HT-29 (cell line): ENCODE measurements at places on chromosomes 7 and 10. TPM values are rescaled to one million over a fixed set of nuclear protein-coding genes. Genes with fewer than 3 reads are reported as not detected.

GRCh38 chr10:125482108-125482507, 200.9 kb downstream of the TEX36 start:
- DNase-seq, result no peak

DNA sequence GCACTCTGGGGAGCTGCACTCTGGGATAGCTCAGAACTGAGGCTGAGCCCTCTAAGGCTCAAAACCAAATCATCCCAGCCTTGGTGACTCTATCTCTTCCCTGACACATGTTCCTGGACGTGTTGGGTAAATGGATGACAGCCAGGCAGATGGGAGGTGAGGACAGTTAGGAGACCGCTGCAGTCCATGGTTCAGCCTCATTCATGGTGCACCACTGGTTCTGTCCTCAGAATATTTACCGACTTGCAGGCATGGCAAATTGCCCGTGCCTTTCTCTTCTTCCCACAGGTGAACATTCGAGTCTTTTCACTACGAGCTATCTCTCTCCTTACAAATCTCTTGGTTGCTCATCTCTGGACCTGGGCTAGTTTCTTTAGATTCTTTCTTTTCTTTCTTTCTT, 80.3 kb upstream of the EFCAB10 start:
- DNase-seq, result no peak

DNA sequence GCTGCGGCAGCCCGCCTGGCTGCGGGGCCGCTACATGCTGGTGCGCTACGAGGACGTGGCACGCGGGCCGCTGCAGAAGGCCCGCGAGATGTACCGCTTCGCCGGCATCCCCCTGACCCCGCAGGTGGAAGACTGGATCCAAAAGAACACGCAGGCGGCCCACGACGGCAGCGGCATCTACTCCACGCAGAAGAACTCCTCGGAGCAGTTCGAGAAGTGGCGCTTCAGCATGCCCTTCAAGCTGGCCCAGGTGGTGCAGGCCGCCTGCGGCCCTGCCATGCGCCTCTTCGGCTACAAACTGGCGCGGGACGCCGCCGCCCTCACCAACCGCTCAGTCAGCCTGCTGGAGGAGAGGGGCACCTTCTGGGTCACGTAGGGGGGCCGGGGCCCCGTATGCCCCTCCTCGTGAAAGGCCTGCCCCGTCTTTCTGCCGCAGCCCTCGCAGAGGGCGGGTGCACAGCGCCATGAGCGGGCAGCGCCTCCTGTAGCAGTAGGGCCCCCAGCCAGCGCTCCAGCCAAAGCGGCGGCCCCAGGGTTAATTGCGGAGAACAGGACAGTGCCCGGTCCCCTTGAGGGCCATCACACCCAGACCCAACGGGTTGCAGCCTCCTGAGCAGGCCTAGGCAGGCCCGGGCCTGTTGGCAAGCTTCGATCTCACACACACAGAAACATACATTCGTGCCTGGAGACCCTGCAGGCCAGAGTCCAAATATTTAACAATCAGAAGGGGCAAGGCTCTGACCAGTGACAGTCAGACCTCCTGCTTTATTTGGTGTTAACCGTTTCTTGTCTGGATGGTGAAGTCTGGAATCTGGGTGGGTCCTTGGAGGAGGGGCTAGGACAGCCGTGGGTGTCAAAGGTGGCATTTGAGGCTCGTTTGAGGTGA, 44.1 kb downstream of the CHST3 start:
- no peak for DNase-seq

DNA sequence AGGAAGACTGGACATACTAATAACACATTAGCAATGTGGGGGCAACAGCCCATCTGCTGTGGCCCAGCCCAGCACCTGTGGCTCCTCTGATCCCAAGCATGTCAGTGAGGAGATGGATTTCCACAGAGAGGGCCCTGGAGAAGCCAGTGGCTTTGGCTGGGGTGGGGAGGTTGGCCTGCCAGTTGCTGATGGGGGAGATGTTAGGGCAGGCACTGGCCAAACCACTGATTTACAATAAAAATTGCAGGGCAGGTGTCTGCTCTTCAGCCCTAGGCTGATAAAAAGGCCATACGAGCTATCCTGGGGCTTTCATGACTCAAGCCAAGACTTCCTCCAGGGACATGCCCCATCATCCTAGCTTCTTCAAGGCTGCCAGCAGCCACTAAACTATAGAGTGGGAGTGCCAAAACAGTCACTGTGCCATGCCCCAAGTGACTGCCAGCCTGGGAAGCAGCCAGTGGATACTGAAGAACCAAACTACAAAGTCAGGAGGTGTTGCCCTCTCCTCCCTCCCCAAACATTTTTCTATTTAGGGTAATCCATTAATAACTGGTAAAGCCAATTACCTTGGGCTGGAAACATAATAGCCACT, 37.8 kb downstream of the DPCD start:
- DNase-seq, result no peak

The KEL gene
- total RNA-seq, result 0.13 TPM in 1 of 2 replicates, not detected in the other

DNA sequence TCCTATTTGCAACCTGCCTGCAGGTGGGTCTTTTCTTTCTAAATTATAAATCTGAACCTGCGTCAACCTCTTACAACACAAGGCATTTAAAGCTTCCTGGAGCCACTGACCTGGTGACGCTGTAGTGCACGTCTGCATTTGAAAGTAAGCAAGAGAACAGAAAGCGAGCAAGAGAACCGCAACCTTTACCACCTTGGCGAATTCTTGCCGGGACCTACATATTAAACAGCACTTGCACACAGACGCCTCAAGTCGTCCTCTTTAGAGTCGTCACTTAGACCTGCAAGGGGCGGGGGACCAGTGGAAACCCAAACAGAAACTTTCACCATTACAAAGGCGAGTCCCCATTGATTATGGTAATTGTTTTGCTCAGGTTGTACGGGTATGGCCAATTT, 9.5 kb downstream of the GLI3 start:
- no peak for DNase-seq

GRCh38 chr10:133267829-133268228, 8.8 kb downstream of the ADAM8 start:
- no peak for DNase-seq
